ENCODE measurements at places on chromosomes 12 and 14.
A peak's percentile ranks its signal among the peaks of the same experiment; 100 is the strongest.

DNA sequence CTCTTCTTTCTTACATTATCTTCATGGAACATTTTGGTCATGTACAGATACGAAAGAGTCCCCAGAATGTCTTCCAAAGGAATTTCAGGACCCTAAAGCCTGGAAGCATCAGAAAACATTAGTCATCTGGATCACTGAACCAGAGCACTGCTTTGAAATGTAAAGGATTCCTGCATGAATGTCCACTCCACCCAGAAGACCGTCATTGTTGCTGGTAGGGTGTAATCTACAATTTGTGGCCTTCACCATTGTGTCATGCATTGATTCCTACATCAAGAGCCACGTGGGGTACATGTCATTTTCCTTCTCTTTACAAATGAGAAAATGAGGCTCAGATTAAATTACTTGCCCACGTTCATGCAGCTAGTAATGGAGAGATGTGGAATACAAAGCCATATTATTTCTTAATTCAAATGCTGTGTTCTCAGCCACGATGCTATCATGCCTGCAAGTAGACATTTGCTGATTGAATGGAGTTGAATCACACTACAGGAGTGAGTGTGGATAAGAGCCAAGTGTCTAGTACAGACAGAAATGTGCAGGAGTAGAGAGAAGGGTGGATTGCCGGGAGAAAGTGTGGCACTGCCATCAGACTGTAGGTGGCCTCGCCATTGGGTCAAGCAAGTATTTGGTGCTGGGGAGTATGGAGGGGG is 231.2 kb downstream of the C12orf75 start:
- no peak for DNase-seq

GRCh38 chr12:124648710-124649384 is 81.4 kb upstream of the NCOR2 start:
- DNase-seq = no peak

GRCh38 chr12:67474934-67475620 is 173.5 kb upstream of the DYRK2 start:
- DNase-seq = no peak

GRCh38 chr12:29208936-29209701 is 60.0 kb downstream of the FAR2 start:
- DNase-seq = no peak

DNA sequence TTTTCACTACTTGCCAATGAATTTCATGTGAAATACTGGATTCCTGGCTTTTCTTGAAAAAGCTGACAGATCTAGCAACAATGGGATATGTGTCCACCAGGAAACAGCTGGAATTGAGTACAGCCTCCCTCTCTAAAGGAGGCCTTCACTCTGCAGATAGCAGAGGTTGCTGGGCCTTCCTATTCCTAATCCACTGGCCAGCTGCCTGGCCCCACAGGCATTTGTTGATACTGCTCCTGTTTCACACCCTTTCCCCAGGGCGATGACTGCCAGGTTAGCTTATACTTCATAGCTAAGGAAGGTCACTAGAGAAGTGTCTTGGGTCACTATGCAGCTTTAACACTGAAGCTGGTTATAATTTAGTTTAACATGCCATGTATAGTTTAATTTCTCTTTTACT is 87.5 kb upstream of the PDZRN4 start:
- no peak for DNase-seq

DNA sequence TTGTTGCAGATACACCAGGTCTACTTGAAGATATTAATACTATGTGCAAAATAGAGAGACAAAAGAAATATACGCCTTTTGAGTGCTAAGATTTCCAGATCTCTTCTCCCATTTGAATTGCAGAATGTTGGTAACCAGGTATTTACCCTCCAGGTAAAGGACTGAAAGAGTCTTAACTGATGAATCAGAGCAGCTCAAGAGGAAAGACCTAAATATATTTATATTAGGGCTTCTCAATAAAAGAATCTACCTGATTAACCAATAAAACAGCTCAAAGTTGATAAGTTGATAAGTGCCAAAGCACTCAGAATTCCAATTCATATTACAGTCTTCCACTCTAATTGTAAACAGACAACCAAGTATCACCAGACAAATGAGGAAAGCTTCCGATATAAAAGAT is 59.2 kb downstream of the ZNF641 start:
- DNase-seq = no peak

DNA sequence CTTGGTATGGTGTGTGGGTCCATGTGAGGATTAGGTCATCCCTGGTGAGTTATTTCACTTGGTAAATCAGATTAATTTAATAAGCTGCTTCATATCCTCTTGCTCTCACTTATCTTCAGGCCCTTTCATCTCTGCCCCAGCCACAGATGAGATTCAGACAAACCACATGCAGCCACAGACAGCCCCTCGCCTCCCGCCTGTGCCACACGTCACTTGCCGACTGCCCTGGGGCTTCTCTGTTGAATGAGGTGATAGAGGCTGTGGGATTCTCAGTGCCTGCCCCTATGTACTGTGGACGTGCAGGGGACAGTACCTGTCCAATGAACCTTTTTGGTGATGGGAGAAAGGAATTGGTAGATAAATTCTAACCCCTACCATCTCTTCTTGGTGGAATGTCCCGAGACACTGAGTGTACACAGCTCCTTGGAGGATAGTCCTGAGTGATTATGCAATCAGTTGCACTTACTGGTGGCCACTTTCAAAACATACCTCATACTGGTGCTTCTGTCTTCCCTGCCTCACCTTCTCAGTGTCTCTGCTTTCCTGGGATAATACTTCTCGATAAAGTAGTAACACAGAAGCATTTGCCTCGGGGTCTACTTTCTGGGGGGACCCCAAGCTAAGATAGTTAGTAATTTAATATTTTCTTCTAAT is 248.7 kb downstream of the TTC6 start:
- DNase-seq = no peak

DNA sequence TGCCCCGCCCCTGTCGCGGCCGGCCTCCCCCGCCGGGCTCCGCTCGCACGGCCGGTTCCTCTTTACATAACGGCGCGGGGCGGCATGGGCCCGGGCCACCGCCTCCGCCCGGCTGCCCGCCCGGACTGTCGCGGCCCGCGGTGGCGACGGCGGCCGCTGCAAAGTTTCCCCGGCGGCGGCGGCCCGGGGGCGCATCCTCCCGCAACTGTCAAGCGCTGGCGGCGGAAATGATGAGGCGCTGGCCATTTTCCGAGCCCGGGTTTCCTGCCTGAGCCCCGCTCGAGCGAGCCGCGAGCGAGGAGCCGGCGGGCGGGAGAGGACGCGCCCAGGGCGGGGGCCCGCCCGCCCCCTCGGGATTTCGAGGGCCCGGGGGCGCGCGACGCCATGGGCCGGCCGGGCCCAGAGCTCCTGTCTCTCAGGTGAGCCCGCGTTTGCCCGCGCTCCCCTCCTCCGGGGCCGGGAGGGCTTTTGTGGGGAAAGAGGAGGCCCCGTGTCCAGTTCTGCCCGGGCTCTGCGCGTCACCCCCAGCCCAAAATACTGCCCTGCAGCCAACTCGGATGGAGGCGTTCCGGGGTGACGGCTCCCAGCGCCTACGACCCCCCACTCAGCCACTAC is at the start of gene SH2B3:
Gene SH2B3, plus strand, starts transcription at position 65 of the 615 bp plus-strand sequence. CDS start 12,223 bp downstream, outside the sequence.
- no peak for DNase-seq

DNA sequence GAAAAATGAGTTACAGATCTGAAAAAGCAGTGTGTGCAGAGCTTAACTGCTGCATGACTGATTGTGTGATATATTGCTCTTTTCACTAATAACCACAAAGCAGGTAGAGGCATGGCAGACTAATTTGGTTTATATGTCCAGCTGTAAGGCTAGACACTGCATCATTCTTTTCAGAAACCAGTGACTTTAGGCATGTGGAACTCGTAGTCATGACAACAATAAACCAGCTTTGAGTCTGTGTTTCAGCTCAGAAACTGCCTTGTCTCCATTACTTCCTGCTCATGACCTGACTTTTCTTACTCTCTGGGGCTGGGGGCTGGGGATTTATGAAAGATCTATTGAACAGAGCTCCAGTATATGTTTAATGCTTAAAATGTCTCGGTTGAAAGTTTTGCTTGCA is 146.8 kb upstream of the LRIG3 start:
- no peak for DNase-seq

- DNase-seq = no peak
These were observed 371.7 kb downstream of the RGS6 start for GRCh38 chr14:72303930-72304329.

DNA sequence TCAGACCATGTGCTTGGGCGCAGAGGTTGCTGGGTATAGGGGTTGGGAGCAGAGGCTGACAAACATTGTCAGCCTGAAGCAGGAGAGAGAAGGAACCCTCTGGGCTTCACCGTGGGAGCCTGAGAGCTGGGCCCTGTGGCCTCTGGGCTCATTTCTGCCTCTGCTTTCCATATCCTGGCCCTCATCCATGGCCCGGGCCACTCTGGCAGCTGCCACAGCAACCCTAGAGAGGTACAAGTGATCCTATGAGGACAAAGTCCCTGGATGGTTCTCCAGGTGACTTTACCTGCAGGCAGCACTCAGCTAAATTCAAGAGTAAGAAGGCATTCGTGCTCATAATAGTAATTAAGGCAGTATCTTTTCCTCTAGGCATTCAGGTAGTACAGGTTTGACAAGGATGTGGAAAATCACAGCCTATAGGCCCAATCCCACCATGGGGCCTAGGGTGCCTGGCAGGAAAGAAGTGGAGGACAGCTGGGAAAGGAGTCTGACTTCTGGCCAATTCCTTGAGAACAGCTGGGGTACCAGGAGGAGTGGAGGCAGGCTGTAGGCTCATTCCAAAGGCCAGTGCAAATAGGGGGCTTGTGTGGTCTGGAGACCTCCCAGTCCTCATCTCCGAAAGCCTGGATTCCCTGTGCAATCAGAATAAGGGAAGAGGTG is 3.6 kb upstream of the TTC7B start:
- no peak for DNase-seq

GRCh38 chr14:96029089-96029645 is 10.0 kb upstream of the C14orf132 start:
- DNase-seq = no peak

DNA sequence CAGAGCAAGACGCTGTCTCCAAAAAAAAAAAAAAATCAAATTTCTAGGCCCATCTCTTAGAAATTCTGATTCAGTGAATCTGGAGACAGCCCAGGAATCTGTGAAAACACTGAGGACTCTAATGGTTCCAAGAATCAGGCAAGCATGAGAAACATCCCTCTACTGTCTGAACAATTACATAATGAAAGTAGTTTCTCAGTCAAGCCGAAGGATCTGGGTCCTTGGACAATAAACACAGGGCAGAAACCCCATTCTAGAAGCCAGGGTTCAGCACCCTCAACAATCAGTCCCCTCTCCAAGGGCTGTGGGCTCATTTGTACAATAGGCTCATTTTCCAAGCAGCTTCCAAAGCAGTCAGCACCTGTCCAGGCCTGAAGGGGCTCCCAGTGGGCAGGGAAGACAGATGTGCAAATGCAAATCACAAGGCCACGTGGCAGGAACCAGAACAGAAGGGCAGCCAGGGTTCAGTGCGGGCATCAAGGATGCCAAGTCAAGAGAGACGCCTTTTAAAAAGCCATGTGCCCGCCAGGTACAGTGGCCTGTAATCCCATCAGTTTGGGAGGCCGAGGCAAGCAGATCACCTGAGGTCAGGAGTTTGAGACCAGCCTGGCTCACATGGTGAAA is 96.1 kb downstream of the KSR2 start:
- DNase-seq = no peak

- peak; percentile 82 for DNase-seq
These were observed 173.5 kb downstream of the CHST11 start for GRCh38 chr12:104630230-104630670.

DNA sequence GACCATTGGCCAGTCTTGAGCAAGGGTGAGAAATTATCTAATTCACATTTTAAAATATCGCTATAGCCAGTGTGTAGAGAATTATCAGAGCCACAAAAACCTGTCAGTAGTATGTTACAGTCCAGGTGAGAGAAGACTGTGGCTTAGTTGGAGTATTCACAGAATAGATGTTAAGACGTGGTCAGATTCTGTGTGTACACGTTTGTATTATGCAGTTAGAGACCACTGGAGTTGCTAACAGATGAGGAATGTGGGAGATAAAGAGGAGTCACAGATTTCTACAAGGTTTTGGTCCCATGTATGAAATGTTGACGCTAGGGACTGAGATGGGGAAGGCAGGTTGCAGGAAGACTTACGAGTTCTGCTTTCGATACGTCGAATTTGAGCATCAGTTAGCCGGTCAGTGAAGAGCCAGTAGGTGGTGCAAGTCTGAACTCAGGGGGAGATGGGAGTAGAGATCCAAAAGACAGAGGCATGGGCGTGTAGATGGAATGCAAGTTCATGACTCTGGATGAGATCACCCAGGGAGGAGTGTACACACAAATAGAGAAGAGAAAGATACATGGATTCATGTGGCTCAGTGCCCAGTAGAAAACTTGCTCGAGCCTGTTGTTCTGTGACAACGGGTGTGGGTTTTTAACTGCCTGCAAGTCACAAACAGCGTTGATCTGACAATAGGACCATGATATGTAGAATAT is 114.8 kb upstream of the FLRT2 start:
- no peak for DNase-seq

GRCh38 chr14:95463171-95463901 is 53.1 kb downstream of the SYNE3 start:
- peak; percentile 78 for DNase-seq

- DNase-seq = no peak
These were observed 13.6 kb upstream of the PPM1A start for GRCh38 chr14:60235440-60235839.

DNA sequence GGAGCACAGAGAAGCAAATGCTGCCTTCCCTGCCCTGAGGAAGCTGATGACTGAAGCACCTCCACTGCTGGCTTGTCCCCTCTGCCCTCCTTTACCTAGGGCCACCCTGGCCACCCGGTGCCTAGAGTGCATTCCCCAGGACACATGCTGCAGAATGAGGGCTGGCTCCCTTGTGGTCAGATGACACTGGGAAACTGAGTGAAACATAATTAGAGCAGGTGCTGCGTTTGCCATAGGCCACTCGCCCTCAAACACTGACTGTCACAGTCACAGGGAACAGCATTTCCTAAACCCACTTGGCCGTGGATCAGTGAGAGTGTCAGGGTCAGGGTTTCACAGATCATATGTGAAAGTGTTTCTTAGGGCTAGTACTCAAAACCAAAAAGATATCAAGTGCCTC is 16.0 kb downstream of the TCHP start:
- no peak for DNase-seq

DNA sequence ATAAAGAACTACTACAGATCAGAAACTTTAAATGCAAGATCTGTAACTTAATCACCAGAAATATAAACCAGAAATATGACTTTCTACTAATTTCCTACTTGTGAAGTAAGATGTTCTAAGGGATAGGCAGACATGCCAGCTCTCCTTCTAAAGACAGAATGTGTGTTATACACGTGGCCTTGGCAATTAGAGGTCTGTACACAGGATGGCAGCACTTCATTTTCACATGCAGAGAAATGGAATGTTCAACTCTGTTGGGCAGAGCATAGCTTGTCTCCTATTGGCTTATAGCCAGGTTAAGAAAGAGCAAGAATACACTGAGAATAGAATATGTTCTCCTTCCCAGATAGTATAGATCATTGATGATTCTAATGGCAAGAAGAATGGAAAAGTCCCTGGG is 403.8 kb downstream of the DAD1 start:
- DNase-seq = no peak

Data from NCI-H510A (cell line).